CD8-positive, alpha-beta T cell (primary cell): ENCODE measurements at places on chromosomes 7 and 10.
A peak's percentile ranks its signal among the peaks of the same experiment; 100 is the strongest.

GRCh38 chr7:34497153-34497777 lies 160.8 kb upstream of the NPSR1 start:
- no peak for DNase-seq

GRCh38 chr7:66279912-66280311 lies 74.8 kb downstream of the TPST1 start:
- no peak for DNase-seq

DNA sequence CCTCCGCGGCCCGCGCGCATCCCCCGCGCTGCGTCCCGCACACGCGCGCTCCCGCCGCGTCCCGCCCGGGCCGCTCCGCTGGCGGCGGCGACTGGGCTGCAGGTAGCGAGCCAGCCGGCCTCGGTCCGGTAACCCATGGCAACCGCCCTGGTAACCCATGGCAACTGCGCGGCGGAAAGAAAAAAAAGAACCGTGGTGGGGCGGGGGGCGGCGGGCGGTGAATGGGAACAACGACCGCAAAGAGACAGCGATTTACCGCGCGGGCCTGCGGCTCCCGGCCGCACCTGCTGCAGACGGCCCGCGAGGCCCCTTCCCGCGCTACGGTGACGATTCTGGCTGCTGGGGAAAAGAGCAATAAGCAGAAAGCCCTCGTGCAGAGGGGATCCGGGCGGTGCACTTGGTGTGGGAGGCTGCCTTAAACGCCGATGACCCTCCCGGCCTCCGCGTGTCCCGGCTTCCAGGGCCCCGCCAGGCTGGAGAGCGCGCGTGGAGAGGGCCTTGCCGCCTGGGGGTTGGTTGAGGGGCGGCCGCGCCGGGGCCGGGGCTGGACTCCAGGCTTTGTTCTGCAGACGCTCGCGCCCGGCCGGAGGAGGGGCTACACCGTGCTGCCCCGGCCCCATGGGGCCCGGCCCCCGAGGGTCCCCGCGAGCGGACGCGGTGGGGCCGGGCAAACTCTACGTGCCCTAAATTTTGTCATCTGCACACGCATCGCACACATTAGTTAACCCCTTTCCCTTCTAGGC lies 84.7 kb downstream of the SNX10 start:
- DNase-seq = peak; percentile 56

GRCh38 chr10:61998937-61999336 lies 97.4 kb downstream of the ARID5B start:
- DNase-seq = no peak

DNA sequence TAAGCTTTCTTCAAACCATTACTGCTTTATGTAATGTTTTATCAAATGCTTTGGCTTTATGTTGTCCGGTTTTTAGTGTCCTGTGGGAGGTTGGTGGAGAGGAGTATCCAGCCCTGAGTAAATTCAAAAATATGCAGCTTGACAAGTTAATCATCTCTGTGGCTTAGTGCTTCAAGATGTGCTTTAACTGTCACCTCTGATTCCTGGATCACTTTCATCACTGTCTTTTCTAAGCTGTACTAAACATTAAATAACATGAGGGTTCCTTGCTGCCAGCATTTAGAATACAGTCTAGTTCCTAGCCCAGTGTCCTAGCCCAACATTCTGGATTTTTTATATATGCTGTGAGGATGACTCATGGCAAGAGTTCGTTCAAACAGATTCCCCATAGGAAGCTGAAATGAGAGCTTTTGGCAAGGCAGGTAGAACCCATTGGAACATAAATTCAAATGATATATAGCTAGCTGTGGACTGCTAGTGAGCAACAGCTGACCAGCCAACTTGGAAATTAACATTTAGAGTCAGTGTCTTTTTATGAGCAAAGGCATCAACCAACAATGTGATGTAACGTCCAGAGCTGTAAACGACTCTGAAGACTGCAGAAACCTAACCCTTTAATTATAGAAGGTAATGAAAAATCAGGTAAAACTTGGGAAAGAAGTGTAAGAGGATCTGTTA lies 80.6 kb upstream of the OIT3 start:
- DNase-seq = no peak

DNA sequence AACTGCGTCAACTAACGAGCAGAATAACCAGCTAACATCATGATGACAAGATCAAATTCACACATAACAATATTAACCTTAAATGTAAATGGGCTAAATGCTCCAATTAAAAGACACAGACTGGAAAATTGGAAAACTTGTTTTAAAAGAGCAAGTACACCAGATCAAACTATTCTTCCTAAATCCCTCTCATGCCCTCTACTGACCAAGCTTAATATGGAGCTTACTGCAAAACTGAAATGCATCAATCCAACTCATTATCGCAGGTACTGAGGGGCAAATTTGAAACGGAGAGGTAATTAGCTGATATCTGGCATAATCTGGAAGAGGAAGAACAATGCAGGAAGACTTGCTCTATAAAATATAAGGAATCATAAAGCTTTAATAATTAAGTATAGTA lies 1223.8 kb downstream of the NXPH1 start:
- no peak for DNase-seq

- DNase-seq = no peak
Observed at GRCh38 chr7:92834507-92835260, 1.7 kb downstream of the CDK6 start.

DNA sequence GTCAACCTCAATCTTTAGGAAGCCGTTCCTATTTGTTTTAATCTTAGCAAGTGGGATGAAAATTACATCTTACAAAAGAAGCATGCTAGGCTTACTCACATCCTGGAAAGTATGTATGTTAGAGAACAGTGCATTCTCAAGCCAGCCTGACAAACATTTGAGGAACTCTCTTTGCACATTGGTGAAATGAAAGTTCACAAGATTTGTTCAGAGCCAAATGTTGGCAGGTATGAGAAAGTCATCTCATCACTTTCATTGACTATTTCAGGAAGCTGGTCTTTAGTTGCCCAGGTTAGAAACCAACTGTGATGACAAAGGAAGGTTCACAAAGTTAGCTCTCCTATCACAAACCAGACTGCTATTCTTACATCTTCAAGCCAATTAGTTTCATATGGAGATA lies 57.1 kb downstream of the ABCB1 start:
- no peak for DNase-seq

DNA sequence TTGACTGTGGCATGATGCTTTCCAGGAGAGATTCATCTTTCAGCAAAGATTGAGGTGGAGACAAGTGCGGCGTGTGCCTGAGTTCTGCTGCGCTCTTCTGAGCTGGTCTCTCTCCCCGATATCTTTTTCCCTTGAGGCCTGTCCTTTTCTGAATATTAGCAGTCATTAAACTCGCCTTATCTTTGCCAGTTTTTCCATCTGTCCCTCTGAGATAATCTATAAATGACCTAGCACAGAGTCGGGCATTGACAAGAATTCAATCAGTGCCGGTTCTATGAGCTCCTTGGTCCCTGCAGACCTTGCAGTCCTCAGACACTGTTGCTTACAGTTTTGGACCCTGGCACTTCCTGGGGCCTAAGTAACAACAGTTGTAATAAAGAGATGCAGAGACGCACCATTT lies 89.7 kb upstream of the IKZF1 start:
- no peak for DNase-seq

DNA sequence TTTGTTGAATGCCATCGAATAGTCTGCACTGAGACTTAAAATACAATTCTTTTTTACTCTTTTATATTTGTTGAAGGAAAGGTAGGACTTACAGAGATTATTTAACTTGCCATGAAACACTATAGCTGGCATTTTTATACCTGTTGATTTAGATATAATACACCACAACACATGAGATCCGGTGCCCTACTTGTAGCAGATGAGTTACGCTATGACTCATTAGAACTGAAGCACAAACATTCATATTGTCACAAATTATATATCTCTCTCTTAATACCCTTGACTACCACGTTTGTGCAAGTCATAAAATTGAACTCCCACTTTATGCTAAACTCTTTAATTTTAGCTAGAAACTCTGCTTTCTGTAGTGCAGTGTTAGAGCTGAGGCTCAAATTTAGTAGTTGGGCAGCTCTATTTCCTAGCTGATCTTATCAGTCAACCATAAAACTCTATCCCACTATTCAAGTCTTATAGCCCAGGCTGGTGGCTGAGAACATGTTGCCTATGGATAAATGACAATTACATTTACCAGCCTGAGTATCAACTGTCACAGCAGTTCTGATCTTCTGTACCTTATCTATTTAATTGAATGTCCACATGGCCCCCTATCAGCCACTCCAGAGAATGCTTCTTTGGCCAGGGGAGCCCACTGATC lies 137.4 kb upstream of the SEMA3D start:
- DNase-seq = no peak

GRCh38 chr10:119493155-119493554 lies 49.4 kb downstream of the RGS10 start:
- peak; percentile 37 for DNase-seq

GRCh38 chr7:90455163-90456030 lies 14.0 kb upstream of the PTTG1IP2 start:
- no peak for DNase-seq

- DNase-seq = no peak
Observed at GRCh38 chr7:47379629-47380324, 202.1 kb downstream of the TNS3 start.

GRCh38 chr10:5480162-5480941 lies 19.0 kb downstream of the CALML5 start:
- DNase-seq = no peak

- DNase-seq = no peak
Observed at GRCh38 chr7:139871820-139872219, 42.8 kb downstream of the TBXAS1 start.

DNA sequence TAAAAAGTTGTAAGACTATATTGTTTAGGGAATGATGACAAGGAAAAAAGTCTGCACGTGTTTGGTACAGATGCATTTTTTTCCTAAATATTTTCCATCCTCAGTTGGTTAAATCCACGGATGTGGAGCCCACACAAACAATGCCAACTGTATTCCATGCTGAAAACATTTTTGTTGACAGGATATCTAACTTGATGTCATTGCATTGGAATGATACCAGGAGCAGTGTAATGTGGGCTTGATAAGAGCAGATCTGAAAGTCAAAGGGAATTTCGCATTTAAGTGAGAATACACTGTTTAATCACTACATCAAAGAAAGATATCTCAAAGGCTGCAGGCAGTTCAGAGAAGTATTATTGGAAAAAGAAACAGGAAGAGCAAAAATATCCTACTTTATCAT lies 49.5 kb upstream of the TMEM140 start:
- DNase-seq = no peak

GRCh38 chr7:146926841-146927240 lies 810.2 kb downstream of the CNTNAP2 start:
- no peak for DNase-seq

GRCh38 chr10:125662584-125662983 lies 20.4 kb downstream of the TEX36 start:
- no peak for DNase-seq

GRCh38 chr7:20440472-20441105 lies 109.9 kb downstream of the ITGB8 start:
- no peak for DNase-seq

DNA sequence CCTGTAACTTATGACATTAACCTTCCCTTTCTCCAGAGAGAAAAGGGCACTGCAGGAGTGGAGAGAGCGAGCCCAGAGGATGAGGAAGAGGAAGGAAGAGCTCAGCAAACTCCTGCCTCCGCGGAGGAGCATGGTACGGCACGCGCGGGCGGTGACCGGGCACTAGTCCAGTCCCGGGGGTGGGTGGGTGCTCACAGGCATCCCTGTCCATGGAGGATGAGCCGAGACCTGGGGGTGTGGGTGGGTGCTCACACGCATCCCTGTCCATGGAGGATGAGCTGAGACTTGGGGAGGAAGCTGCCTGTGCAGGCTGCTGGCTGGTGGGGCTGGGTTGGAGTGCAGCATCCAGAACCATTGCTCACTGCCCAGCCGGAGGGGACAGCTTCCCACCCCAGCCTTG lies 23.8 kb downstream of the LRRC27 start:
- DNase-seq = no peak

GRCh38 chr7:46321556-46322205 lies 400.6 kb upstream of the IGFBP3 start:
- DNase-seq = no peak

DNA sequence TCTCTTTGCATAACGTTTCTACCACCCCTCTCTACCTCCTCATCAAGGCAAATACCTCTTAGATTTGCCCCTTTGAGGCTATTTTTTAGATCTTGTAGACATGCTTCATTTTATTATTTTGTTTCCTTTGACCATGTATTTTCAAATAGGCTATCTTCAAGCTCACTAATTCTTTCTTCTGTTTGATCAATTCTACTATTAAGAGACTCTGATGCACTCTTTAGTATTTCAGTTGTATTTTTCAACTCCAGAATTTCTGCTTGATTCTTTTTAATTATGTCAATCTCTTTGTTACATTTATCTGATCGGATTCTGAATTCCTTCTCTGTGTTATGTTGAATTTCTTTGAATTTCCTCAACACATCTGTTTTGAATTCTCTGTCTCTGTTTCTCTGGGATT lies 82.8 kb downstream of the BBS9 start:
- no peak for DNase-seq

DNA sequence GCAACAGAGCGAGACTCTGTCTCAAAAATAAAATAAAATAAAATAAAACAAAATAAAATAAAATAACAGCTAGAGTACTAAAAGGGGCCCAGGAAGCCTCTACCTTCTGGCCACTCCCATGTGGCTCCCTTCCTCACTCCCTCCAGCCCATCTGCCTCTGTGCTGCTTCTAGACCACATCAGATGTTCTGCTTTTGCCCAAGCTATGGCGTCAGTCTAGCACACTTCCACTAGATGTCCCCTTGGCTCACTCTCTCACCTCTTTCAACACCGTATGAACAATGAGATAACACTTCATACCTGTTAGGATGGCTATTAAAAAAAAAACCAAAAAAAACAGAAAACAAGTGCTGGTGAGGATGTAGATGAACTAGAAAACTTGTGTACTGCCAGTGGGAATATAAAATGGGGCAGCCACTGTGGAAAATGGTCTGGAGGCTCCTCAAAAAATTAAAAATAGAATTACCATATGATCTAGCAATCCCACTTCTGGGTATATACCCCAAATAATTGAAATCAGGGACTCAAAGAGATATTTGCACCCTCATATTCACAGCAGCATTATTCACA lies 132.3 kb downstream of the ARHGAP22 start:
- DNase-seq = no peak

- no peak for DNase-seq
Observed at GRCh38 chr7:67696878-67697277, 700.2 kb downstream of the TYW1 start.

- no peak for DNase-seq
Observed at GRCh38 chr10:52801947-52802346, 29.4 kb upstream of the MBL2 start.

- DNase-seq = no peak
Observed at GRCh38 chr10:95287281-95287680, 3.5 kb downstream of the PDLIM1 start.
